ENCODE measurements at places on chromosomes 7 and 10.
A peak's percentile ranks its signal among the peaks of the same experiment; 100 is the strongest.

DNA sequence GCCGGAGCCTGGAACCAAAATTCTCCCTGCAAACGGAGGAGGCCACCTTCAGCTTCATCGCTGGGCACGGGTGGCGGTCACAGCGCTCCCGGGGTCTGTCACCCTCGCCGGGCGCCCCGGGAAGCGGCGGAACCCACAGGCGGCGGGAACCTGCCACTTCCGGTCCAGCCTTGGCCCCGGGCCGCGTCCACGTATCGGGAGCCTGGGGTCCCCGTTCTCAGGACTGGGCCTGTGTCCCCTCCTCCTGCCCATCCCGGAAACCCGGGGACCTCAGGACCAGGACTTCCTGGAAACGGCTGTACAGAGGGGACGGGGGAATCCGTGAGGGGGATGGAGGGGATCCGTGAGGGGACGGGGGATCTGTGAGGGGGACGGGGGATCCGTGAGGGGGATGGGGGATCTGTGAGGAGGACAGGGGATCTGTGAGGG lies 25.4 kb downstream of the PDGFA start:
- DNase-seq, result no peak

DNA sequence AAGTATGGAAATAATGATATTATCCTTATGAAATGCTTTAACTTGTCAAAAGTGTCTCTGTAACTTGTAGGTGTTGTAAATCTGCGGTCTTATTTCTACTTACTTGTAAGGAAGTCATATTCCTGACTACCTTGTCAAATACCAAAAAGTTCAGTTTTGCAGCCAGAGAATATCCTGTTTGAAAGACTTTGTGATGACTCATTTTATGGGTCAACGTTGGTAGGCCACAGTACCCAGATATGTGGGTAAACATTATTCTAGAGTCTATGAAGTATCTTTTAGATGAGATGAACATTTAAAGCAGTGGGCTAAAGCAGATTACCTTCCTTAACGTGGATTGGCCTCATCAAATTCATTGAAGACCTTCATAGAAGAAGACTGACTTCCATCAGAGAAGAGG lies 195.3 kb downstream of the PPP1R9A start:
- DNase-seq, result no peak

- DNase-seq, result no peak
Observed at GRCh38 chr10:2791774-2792443, 275.4 kb upstream of the PFKP start.

DNA sequence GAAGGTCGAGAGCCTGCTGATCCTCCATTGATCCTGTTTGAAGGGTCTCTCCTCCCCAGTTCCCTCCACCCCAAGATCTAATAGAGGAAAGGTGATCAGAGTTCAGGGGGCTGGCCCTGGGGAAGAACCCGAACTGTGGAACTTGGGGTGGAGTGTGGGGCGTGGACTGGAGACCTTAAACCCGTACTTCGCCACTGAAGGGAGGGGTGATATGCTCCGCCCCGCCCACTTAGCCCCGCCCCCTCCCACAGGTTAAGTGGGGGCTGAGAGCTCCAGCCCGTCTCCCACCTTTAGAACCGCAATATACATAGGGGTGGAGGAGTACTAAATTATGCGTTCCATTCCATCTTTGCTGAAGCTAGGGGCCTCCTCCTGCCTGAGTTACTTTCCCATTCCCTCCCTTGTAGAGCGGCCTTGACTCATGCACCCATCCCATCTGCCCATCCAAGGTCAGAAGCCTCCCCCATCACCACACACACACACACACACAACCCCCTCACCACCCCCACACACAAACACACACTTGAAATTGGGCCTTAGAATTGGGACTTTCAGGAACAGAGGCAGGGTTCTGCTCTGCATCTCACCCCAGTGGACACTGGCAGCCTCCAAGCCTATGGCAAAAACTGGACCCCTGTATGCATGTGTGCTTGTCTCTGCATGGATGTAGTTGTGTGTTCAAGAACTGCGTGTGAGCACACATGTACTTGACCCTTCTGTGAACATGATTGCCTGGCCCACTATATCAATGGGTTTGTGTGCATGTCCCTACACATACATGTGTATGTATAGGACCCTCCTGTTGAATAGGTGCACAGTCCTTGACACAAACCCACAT lies 991 bp downstream of the SEMA4G start:
- peak; percentile 38 for DNase-seq

DNA sequence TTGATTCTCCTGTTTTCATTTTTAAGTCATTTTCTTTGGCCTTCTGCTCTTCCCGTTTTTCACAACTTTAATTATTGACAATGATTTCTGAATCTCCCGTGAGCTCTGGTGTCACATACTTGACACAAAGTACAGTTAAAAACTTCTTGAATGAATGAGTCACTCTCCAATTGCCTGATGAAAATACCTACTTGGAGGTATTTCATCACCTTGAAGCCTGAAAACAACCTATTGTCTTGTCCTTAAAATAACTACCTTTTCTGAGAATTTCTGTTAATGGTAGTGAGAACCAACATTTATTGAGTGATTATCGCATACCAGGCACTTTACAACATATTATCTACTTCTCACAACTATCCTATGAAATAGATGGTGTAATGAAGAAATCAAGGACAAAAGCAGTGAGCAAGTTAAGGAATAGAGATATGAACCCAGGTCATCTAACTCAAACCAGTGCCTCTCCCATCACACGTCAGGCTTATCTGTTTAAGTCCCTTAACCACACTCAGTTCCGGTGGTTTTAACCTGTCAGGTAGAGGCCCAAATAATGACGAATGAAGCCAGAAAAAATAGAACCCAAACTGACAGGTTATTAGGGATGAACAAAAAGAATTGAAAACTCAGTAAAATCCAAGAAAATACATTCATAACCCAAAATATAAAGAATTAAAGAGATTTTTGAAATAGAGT lies 11.6 kb downstream of the BET1 start:
- DNase-seq, result no peak

- peak; percentile 56 for DNase-seq
Observed at GRCh38 chr7:129210256-129210988, 14.4 kb upstream of the AHCYL2 start.

DNA sequence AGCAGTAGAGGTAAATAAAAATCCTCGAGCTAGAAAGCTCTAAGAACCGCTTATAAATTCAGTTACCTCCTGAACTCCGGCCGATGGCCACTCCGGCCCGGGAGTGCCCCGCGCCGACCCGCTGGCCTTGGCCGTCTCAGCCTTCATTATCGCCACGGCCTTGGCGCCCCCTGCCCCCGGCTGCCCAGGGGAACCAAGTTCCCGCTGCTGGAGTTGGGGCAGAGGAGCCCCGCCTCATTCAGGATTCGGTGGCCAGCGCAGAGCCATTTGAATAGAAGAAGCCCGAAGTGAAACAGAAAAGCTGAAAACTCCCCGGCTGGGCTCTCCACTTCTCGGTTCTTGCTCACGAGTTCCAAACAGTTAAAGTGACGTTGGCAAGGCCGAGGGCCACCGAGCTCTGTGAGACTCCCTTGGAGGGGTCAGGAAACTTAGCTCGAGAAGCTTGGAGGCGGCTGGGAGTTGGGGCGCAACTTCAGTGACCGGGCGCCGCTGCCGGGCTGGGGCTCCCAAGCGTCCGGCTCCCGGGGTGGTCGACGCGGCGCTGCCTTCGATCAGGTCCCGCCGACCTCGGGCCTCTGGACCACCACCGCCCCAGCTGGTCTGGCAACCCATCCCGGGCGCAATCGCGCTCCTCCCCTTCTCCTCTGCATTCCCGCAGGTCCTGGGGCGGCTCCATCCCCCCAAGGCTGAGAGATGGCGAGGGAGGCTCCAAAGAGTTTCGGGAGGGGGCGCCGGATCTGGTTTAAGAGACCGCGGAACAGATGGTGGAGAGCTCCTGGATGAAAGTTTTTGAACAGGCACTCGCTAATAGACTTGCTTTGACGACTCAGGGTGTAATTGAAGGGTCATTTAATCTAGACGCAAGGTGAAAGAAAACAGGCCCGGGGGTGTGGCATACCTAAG lies 5.8 kb upstream of the FEZF1 start:
- DNase-seq, result no peak

DNA sequence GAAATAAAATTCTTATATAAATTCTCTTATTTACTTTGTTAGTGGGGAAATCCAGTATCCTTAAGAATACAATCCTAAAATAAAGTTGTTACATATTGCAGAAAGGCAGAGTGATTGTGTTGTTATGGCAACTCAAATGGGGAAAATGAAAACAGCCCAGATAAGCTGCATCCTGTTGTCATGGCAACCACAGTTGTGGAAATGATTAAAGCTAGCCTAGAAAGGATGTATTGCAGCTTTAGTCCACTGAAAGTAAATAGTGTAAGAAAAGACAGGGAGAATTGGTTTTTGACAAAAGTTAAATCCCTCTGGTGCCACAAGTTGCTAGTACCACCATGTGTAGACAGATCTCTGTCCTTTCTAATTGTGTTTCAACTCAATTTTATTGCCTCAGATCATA lies 43.2 kb downstream of the BTRC start:
- no peak for DNase-seq
